Urothelium cell line (cell line): ENCODE measurements at places on chromosomes 6 and 20.

DNA sequence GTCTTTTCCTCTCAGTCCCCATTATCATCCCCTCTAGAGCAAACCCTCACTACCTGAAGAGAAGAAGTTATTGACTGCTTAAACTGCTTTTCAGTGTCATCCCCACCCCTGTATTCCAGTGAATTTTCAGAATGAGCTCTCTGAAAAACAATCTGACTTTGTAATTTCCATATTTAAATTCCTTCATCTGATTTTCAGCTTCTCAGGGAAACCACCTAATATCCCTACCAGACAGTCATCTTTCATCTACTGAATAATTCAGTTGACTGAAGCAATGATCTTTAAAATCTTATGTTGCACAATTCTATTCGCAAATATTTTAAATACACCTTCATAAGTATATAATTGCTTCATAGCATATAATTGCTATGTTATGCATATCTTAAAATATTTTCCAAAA lies 258.7 kb downstream of the HTR1B start:
- no peak for DNase-seq

GRCh38 chr6:67433124-67433523 lies 1202.0 kb upstream of the ADGRB3 start:
- no peak for DNase-seq

DNA sequence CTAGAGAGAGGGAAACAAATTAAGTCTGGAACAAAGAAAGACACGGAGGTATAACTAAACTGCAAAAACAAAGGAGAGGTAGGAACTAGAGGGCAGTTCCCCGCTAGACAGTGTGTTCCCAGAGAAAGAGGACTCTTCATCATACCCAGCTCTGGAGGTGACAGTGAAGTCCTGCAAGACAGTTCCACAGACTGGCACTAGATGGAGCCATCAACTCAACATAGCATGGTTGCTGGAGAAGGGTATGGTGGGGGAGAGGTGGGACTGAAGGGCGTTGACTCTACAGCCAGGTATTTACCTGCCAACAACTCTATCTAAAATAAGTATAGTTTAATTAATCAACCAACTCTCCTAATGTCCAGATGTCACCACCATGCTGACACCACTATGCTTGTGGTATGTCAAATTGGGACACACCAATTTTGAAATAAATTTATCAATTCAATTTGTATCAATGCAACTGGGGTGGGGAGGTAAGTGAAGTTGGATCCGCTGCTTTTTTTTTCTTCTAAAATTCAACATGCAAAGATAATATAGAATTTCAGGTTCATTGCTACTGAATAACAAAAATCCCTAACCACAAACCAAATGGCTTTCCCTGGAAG lies 9.7 kb downstream of the BACH2 start:
- DNase-seq: peak; percentile 13

- no peak for DNase-seq
These were observed 169.8 kb downstream of the SAMD5 start for GRCh38 chr6:147678253-147678652.

DNA sequence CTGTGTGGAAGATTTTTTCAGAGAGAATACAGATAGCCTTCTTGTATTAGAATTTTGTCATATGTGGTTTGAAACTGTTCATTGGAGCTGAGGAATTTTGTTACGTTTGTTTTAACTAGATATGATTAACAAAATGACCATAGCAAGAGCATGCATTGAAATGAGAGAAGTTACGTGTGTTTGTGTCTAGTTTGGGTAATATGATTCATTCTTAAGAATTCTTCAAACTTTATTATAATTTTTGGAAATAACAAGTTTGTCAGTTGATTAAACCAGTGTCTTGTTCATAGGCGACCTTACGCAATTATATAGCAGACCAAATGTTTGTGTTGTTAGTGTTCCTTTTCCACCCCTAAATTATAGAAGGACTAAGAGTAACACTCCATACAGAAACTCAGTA lies 5.5 kb downstream of the GMNN start:
- DNase-seq: no peak

DNA sequence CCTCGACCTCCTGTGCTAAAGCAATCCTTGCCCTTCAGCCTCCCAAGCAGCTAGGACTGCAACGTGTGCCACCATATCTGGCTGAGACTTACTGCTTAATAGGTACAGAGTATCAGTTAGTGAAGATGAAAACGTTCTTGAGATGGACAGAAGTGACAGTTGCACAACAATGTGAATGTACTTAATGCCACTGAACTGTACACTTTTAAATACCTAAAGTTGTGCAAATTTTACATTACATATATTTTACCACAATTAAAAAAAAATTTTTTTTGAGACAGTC lies 25.9 kb downstream of the NUDT3 start:
- no peak for DNase-seq

GRCh38 chr6:131225959-131226358 lies 90.7 kb downstream of the AKAP7 start:
- no peak for DNase-seq

GRCh38 chr6:55794136-55794812 lies 81.1 kb downstream of the BMP5 start:
- no peak for DNase-seq

- DNase-seq: peak; percentile 76
These were observed 13.4 kb upstream of the BTN3A2 start for GRCh38 chr6:26351544-26351953.

DNA sequence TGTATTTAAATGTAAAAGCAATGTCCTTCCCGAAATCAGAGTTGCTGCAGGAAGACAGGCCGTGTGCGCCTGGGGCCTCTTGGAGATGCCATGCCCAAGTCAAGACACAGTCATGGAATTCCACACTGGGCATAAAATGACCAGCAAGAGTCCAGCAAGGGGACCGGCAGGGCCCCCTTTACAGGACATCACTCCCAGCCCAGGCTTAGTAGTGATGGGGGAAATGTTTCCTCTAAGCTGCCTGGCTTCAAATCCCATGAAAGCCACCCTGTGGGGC lies 1.9 kb upstream of the PPP1R3G start:
- no peak for DNase-seq

- DNase-seq: no peak
These were observed 108.9 kb downstream of the MAP3K5 start for GRCh38 chr6:136683209-136683941.

- DNase-seq: no peak
These were observed 86.5 kb upstream of the TNFAIP3 start for GRCh38 chr6:137780447-137781034.

DNA sequence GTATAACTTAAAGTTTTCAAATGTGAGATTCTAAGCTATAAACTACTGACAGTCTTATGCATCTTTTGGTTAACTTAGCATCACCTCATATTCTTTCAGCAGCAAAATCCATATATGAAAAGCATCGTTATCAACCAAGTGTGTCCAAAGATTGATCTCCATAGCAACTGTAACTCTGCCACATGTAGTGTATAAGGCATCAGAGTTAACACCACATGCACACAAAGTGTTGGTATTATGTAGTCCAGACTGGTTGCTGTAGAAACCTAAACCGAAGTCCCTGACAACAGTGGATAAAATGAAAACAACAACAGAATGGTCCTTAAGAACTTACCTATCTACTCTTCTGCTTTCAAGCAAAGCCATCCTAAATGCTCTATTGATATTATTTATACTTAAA lies 39.6 kb downstream of the PDSS2 start:
- DNase-seq: no peak

DNA sequence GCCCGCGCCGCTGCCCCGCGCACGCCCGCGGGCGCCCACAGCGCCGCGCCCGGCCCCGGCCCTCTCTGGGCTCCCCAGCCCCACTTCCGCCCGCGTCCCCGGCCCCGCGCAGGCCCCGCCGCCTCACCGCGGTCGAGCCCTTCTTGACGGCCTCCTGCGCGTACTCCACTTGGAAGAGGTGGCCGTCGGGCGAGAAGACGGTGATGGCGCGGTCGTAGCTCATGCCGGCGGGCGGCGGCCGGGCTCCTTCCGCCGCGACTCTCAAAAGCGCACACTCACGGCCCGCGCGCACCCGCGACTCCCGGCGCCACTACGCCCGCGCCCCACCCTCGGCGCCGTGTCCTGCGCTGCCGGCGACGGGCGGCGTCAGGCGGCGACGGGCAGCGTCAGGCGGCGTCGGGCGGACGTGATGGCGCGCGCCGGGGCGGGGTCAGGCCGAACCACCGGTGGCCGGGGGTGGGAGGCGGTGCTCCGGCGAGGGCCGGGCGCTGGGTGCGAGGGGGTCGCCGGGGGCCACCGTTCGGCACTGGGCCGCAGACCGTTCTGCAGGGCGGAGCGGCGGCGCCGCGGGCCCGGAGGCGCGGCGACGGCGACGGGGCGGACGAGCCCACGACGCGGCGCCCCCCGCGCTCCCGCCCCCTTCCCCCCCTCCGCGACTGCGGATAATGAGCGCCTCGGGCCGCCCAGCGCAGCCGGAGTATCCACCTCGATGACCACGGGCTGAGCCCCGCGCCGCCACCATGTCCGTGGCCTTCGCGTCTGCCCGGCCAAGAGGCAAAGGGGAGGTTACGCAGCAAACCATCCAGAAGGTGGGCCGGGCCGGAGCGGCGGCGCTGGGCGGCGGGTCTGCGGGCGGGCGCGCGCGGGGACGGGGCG lies at the start of the genes PSMA7 and SS18L1:
Gene PSMA7 (minus strand): TSS at position 314 of the 876 bp plus-strand sequence. CDS start 91 bp downstream, at position 223.
Gene SS18L1 (plus strand): TSS at position 689 of the 876 bp plus-strand sequence. CDS start 52 bp downstream, at position 741.
- peak; percentile 99 for DNase-seq
